ENCODE measurements at places on chromosomes 7 and 10. TPM values are rescaled to one million over a fixed set of nuclear protein-coding genes. Genes with fewer than 3 reads are reported as not detected.
A peak's percentile ranks its signal among the peaks of the same experiment; 100 is the strongest.

Gene CABCOCO1
- total RNA-seq: not detected

Gene LBX1
- total RNA-seq: not detected

Gene SEMA3D
- 1.3 TPM for total RNA-seq

Gene BMS1
- total RNA-seq: 8.6 TPM

Gene OPN1SW
- not detected for total RNA-seq

Gene TMEM213
- total RNA-seq: not detected

DNA sequence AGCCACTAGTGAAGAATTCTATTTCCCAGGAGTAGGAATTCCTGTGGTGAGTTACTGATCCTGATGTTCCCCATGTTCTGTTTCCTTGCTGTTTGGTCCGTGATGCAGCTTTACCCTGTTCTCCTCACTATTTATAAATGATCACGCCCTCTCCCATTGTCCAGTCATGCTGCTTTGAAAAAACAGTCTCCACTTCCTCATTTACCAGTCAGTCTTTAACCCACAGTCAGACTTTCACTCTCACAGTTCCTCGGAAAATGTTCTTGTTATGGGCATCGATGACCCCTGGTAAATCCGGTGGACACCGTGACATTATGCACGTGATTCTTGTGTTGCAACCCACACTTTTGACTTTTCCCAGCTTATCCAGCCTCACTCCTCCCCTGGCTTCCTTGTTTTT lies 14.4 kb downstream of the SCIN start:
- DNase-seq: peak; percentile 46

GRCh38 chr7:144824360-144824759 lies 11.5 kb downstream of the TPK1 start:
- DNase-seq: no peak

- no peak for DNase-seq
Measured at GRCh38 chr10:25902002-25902401, 32.0 kb upstream of the MYO3A start.

DNA sequence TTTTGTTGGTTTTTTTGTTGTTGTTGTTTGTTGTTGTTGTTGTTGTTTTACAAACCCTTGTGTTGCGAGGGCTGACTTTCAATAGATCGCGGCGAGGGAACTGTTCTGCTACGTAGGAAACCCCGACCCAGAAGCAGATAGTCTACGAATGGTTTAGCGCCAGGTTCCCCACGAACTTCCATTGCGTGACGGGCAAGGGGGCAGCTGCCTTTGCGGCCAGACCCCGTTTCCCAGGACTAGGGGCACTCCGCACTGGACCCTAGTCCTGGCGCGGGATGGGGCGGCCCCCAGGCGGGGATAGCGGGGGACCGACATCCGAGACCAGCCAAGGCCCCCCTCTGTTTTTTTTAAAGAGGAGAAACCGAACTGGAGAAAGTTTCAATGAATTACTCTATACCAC lies 119.6 kb downstream of the LRRTM3 start:
- no peak for DNase-seq

Measured in body of pancreas (tissue), 4 donors.